A549 treated with Hydrocortisone at 1 μM for 4 hours (cell line): ENCODE measurements at places on chromosomes 5 and 9. TPM values are rescaled to one million over a fixed set of nuclear protein-coding genes. Genes with fewer than 3 reads are reported as not detected.

Gene SLC36A3
- total RNA-seq, result not detected in 5 replicates

Gene KCTD16
- total RNA-seq, result 0.01 to 0.03 TPM (median 0.02 TPM) in 3 of 5 replicates, not detected in the others

Gene FOXD4L6
- 0.06 to 0.07 TPM in 2 of 5 replicates, not detected in the others for total RNA-seq

Gene CARD19
- total RNA-seq, result 41.0 to 65.5 TPM (median 62.1 TPM) in 5 replicates

Gene TMOD1
- total RNA-seq, result 1.6 to 2.3 TPM (median 1.8 TPM) in 5 replicates

Gene S1PR3
- total RNA-seq, result 85.7 to 98.5 TPM (median 95.8 TPM) in 5 replicates

Gene PCDHB3
- total RNA-seq, result 0.03 to 0.07 TPM in 2 of 5 replicates, not detected in the others

Gene GHR
- 0.02 to 0.03 TPM (median 0.02 TPM) in 3 of 5 replicates, not detected in the others for total RNA-seq

Gene PLCXD3
- 0.07 to 0.28 TPM (median 0.17 TPM) in 5 replicates for total RNA-seq

Gene SPATA31E1
- total RNA-seq, result 0.02 TPM in 1 of 5 replicates, not detected in the others
